ENCODE measurements at places on chromosomes 4 and X. TPM values are rescaled to one million over a fixed set of nuclear protein-coding genes. Genes with fewer than 3 reads are reported as not detected.

SSX1 gene
- not detected for total RNA-seq

SCD5 gene
- total RNA-seq = 68.0 TPM

TRO gene
- total RNA-seq = 21.0 TPM

FGFR3 gene
- 0.12 TPM for total RNA-seq

NRK gene
- 2.4 TPM for total RNA-seq

GLRB gene
- 9.4 TPM for total RNA-seq

HPGDS gene
- not detected for total RNA-seq

F8A3 gene
- 3.7 TPM for total RNA-seq

SYNPO2 gene
- total RNA-seq = 68.6 TPM

INTS6L gene
- 8.7 TPM for total RNA-seq

FAM241A gene
- 1.9 TPM for total RNA-seq

USP26 gene
- not detected for total RNA-seq

PDCL2 gene
- not detected for total RNA-seq

DGAT2L6 gene
- not detected for total RNA-seq

MAGEB1 gene
- not detected for total RNA-seq

FAM47A gene
- not detected for total RNA-seq

TRAPPC11 gene
- total RNA-seq = 39.6 TPM

NKX1-1 gene
- not detected for total RNA-seq

DNASE1L1 gene
- total RNA-seq = 54.7 TPM

ETDC gene
- not detected for total RNA-seq

PAGE4 gene
- total RNA-seq = not detected

ABLIM2 gene
- total RNA-seq = 0.12 TPM

C4orf50 gene
- not detected for total RNA-seq
